ENCODE measurements at places on chromosomes 5 and 9.
A peak's percentile ranks its signal among the peaks of the same experiment; 100 is the strongest.

GRCh38 chr5:55062039-55062779 lies 38.2 kb downstream of the GZMK start:
- DNase-seq: no peak

GRCh38 chr9:35962126-35962906 lies 4.4 kb upstream of the OR2S2 start:
- DNase-seq: peak; percentile 77

GRCh38 chr5:54882101-54882500 lies 103.3 kb downstream of the ESM1 start:
- DNase-seq: no peak

GRCh38 chr9:38643815-38644173 lies 23.4 kb upstream of the ANKRD18A start:
- no peak for DNase-seq

Data from trophoblast cell (in vitro differentiated cells and primary cell).